ENCODE measurements at places on chromosomes 4 and X.

GRCh38 chr4:101183221-101183620 lies 164.1 kb downstream of the PPP3CA start:
- no peak for DNase-seq

DNA sequence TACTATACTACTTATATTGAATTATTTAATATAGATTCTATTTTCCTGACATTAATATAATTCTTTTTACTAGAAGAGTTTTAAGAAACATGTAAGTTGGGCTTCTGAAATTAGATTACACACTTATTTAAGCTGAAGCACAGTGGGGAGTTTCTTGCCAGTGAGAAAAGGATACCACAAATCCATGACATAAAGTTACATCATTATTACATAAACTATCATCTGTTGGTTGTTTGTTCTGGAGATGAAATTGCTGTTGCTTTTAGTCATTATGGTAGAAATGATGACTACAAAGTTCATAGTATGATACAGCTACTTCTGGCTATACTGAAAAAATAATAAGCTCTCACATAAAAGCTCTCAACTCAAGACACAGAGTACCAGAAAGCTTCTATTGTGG lies 880.4 kb downstream of the PCDH18 start:
- DNase-seq, result no peak

DNA sequence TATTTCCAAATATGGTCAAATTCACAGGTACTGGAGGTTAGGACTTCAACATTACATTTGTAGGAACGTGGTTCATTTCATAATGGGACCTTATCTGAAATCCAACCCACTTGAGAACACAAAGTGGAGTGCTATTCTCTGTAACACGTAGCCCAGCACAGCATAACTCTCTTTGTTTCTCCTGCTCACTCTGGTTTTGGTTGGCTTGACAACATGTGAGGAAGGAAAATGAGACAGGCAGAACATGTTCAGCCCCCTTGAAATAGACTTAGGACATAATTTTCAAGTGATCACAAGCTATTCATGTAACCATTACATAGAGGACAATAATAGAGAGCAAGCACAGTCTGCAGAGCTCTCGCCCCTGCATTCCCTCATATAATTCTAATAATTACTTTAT lies 115.1 kb upstream of the SMIM10 start:
- no peak for DNase-seq

DNA sequence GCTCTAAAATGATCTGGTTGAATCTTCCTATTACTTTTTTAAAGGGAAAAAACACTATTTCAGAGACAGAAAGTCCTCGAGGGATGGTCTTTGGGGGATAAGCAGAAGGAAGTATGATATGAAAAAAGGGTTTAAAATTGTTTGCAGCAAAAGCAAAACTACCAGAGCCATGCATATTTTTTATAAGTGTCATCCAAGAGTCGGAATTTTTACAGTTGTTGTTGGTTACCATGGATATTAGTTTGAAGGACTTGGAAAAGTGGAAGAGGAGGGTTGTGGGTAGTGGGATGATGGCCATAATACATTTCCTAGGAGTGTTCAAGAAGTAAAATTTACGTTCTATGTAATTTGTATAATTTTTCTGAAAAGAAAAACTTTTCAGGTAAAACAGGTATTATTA lies 134.4 kb downstream of the PCDH7 start:
- DNase-seq, result peak; percentile 32
